T follicular helper cell (primary cell): ENCODE measurements at places on chromosomes 5 and 9.

DNA sequence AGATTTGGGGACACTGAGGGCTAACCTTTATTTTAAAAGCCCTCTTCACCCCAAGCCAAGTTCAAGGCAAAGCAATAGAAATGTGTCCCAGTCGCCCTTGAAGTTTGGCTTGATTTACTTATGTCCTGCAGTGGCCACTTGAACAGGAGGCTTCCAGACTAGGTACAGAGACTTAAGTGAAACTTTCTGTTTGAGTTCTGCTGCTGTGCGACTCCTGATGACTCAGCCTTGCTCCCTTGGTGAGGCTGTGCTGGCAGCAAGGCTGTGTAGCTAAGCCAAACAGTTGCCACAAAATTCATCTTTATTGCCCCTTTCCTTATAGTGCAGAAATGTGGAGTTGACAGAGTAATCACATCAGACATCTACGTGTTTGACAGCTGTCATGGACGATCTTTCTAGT is 68.8 kb upstream of the NTRK2 start:
- no peak for DNase-seq

DNA sequence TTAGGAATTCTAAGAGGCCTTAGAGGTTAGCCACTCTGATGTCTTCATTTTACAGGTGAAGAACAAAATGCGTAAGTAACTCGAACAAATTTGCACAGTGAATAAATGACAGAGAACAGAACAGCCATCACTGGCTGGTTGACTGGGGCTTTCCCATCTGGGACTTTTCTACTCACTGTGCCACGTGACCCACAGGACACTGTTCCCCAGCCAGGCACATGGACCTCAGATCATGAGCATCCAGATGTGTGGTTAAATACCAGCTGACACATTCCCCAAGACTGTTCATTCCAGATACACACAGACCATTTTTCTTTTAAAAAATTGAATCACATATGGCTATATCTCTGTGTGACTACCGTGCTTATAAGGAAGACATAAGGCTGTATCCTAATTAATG is 25.8 kb upstream of the MED10 start:
- no peak for DNase-seq

- no peak for DNase-seq
Measured at GRCh38 chr9:36818965-36819870, 214.8 kb downstream of the PAX5 start.

DNA sequence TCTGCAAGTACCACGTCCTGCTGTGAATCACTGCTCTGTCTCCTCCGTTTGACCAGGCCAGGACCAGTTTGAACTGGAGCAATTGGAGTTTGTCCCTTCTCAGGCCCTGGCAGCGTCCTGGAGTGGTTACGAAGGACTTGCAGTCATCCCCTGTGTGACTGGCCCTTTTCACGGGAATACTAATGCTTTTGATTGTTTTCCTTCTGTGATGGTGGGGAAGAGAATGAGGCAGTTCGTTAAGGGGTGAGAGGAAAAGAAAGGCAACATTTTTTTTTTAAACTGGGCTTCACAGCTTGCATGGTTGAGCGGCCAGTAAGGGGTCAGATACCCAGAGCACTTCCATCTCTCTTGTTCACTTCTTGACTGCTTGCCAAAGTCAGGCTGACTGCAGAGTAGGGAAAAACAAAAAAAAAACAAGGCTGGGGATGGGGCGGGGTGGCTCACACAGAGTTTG is 153.5 kb upstream of the STK32A start:
- DNase-seq: no peak

- DNase-seq: no peak
Measured at GRCh38 chr9:91761362-91761761, 188.7 kb downstream of the ROR2 start.

DNA sequence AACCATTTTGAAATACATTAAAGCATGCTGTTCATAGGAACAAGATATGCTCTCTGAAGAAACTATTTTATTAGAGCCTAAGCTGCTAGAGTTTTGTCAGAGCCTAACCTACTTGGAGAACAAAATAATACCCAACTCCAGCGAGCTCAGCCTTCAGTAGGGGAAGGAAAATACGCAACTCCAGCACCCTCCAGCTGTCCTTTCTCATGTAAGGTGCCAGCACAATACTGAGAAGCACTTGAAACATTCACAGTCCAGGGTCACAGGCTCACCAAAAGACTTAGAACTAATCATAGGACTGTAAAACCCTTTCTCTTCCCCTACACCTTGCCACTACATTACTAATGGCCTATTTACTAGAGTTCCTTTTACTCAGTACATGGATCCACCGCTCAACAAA is 18.9 kb downstream of the DPYSL3 start:
- DNase-seq: no peak

GRCh38 chr5:143174714-143175398 is 228.6 kb downstream of the NR3C1 start:
- DNase-seq: no peak

GRCh38 chr9:6243746-6244145 is 28.1 kb downstream of the IL33 start:
- DNase-seq: no peak

- DNase-seq: no peak
Measured at GRCh38 chr5:149665416-149666175, 64.5 kb upstream of the PPARGC1B start.

DNA sequence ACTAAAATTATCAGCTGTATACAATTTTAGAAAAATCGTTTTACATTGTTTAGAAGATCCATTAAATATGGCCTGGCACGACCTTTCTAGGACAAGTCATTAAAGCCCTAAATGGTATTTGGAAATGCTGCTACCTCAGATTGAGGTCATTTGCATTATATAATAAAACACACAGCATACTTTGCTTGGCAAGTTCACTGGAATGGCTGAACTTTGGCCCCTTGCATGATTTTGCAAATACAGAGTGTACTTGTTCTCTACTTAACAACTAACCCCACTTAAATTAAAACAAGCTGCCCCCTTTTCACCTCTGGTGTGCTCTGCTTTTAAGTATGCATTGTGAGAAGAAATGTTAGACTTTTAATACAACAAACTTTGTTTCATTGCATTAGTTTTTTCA is 860.1 kb downstream of the PTPRD start:
- no peak for DNase-seq

- DNase-seq: peak; percentile 55
Measured at GRCh38 chr9:122122903-122123632, 30.0 kb upstream of the TTLL11 start.

GRCh38 chr5:39946356-39947045 is 521.7 kb upstream of the DAB2 start:
- no peak for DNase-seq

DNA sequence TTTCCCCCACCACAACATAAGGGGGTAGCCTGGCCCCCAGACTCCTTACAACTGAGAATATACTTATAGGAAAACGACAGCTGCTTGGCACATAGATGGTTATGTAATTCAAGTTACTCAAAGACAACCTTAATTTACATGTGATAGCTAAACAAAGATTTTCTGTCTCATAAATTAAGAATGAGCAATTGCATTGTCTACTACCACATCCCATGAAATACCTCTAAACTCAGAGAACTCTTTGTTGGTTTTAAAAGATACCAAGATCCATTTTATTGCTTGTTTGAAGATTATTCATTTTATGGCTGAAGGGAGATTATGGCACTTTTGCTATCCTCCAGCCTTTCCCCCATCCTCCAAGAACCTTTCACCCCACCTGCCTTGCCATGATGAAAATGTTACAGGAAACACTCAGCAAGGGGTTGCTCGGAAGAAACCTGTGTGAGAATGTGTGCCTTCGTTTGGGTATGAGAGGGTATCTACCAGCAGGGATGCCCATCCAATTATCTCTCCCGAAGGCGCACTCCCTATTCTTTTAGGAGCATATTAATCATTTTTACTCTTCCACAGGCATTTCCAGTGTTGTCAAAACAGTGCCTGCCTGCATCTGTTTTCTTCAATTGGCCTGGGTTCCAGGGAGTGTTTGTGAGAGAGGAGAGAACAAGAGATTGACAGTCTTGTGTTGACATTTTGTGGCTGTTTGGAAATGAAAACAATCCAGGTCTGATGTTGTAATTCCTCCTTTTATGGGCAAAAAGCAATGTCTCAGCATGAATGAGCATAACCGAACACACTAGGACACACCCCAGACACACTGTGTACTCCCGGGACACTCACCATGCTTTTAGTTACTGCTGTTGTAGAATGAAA is 208.0 kb upstream of the ANKRD55 start:
- no peak for DNase-seq

DNA sequence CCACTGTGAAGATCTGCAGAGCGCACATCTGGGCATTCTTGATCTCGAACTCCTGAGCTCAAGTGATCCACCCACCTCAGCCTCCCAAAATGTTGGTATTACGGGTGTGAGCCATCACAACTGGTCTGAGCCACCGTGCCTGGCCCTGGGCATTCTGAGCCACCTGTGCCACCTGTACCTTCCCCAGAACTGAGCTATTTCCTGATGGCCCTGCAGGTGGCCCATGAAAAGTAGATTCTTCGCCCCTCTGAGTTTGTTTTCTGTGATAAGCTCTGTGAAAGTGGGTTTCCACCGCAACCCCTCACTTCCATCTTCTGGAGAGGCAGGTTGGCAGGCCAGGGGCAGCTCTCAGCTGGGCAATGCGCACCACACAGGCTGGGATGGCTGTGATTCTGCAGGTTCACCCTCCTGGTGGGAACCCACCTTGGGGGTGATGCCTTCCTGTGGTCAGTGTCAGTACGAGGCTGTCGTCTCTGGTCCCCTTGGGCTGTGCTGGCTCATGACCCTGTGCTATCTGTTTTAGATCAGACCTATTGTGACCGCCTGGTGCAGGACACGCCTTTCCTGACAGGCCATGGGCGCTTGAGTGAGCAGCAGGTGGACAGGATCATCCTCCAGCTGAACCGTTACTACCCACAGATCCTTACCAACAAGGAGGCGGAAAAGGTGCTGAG is 11.3 kb downstream of the CARD19 start:
- DNase-seq: no peak

GRCh38 chr5:68522863-68523262 is 307.3 kb downstream of the PIK3R1 start:
- DNase-seq: no peak

- DNase-seq: no peak
Measured at GRCh38 chr5:173454361-173454735, 126.1 kb upstream of the STC2 start.

- no peak for DNase-seq
Measured at GRCh38 chr5:26310415-26310814, 728.0 kb downstream of the CDH9 start.

GRCh38 chr9:75990156-75990555 is 99.7 kb downstream of the PCSK5 start:
- no peak for DNase-seq

DNA sequence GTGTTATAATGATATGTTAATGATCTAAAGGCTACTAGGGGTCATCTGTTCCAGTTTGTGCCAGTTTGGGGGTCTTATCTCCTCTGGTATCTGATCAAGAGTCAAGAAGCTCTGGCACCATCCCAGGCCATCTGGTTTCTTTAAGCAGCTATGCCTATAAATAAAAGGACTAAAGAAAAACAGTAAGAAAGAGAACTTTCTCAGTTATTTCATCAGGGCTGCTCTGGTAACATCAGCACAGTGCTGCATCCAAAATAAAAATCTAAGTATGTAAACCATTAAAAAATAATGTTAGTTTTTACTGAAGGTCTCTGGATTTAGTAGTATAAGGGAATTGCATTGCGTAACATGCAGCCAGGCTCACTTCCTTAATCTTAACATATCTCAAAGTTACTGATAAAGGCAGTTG is 185.0 kb downstream of the NR2F1-AS1 start:
- DNase-seq: no peak

GRCh38 chr5:158410976-158411375 is 552.0 kb upstream of the CLINT1 start:
- no peak for DNase-seq

DNA sequence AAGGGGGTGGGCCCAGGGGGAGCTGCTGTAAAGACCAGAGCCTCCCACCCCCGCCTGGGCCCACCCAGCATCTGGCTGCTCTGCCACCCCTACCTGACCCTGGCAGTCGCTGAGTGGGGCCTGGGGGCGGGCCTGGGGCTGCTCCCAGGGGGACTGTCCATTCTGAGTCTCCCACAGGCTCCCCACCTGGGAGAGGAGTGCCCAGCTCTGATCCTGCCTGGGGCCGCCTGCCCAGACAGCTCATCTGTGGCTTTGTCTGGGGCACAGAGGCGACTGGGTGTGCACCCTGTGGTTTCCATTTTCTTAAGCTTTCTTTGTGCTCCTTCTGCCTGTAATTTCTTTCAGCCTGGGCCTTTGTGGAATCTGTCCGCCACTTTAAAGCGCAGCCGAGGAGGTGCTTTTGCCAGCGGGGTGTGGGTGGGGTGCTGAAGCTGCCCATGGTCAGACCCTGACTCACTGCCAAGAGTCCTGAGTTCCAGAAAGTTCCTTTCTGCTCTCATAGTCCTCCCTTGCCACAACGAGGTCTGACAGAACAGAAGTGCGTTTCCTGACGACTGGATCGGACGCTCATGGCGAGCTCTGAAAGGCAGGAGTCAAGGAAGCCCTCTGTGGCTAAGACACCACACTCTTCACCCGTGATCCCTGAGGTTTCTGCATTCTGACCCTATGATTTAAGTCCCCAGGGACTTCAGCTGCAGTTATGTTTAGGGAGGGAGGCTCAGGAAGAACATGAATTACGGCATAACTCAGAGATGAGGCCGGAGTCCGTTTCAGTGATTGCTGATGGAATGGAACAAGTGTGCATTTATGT is 225.0 kb downstream of the FANCC start:
- no peak for DNase-seq

GRCh38 chr5:131944702-131945550 is 537 bp downstream of the MEIKIN start:
- no peak for DNase-seq

DNA sequence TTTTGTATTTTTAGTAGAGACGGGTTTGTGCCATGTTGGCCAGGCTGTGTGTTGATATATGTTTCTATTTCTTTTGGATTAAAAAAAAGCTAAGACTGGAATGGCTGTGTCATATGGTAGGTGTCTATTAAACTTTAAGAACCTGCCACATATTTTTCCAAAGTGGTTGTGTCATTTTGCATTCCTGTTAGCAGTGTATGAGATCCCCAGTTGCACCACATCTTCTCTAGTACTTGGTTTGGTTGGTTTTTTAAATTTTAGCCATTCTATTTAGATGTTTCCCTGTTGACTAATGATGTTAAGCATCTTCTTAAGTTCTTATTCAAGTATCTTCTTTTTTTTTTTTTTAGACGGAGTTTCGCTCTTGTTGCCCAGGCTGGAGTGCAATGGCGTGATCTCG is 36.2 kb upstream of the MEGF9 start:
- DNase-seq: no peak

DNA sequence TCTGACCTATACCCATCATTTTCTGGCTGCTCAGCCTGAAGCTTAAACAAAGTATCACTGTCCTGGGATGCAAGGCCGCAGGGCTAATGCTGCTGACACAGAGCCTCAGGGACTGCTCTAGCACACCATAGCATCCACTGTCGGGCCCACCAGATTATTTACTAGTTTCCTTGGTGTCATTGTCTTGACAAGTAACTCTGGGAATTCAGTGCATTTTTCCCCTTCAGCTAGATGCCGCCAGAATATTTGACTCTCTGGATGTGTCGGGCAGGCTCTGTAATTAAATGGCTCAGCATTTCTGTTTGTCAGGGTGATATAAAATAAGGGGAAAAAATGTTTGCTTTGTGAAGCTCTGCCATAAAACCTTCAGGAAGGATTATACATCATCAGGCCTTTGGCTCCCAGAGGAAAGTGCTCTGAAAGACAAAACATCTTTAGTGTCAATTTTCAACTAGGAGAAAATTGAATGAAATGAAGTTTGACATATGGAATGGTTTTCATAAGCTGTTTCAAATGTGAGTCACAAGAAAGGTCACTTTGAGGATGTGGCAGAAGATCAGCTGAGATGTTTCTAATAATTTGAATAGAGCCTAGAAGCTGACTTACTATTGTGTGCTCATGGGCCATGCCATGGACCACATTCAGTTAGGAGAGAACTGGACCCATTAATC is 350.1 kb downstream of the TMEM232 start:
- no peak for DNase-seq
